ENCODE measurements at places on chromosomes 7 and 10. TPM values are rescaled to one million over a fixed set of nuclear protein-coding genes. Genes with fewer than 3 reads are reported as not detected.

- no peak for DNase-seq
Observed at GRCh38 chr10:29033311-29033940, 255.4 kb upstream of the LYZL1 start.

GRCh38 chr7:158362001-158362400, 225.6 kb downstream of the PTPRN2 start:
- no peak for DNase-seq

DNA sequence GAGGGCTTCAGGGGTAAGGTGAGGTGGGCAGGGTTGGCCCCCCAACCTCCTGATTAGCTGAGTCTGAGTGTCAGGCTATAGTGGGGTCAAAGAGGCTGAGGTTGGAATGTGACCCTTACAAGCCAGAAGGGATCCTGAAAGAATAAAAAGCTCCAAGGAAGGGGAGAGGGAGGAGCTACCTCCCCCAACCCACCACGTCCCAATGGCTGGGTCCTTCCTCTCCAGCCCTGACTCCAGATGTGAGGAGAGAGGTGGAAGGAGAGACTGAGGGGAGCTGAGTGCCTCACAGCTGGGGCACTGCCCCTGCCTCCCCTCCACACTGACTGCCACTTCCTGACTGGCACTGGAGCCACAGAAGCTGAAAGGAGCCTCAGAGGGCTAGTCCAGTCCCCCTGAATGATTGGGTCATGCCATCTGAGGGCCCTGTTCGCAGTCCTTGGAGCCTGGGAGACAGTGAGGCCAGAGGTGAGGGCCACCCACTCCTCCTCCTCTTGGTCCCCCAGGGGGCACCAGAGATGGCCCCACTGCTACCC, 20.6 kb downstream of the IMPDH1 start:
- no peak for DNase-seq

GRCh38 chr7:142542105-142542504, 207.2 kb upstream of the PRSS1 start:
- DNase-seq = no peak

GRCh38 chr10:978826-979421, 9.3 kb upstream of the GTPBP4 start:
- no peak for DNase-seq

GRCh38 chr10:102778781-102779180, 35.0 kb downstream of the WBP1L start:
- DNase-seq = no peak

DNA sequence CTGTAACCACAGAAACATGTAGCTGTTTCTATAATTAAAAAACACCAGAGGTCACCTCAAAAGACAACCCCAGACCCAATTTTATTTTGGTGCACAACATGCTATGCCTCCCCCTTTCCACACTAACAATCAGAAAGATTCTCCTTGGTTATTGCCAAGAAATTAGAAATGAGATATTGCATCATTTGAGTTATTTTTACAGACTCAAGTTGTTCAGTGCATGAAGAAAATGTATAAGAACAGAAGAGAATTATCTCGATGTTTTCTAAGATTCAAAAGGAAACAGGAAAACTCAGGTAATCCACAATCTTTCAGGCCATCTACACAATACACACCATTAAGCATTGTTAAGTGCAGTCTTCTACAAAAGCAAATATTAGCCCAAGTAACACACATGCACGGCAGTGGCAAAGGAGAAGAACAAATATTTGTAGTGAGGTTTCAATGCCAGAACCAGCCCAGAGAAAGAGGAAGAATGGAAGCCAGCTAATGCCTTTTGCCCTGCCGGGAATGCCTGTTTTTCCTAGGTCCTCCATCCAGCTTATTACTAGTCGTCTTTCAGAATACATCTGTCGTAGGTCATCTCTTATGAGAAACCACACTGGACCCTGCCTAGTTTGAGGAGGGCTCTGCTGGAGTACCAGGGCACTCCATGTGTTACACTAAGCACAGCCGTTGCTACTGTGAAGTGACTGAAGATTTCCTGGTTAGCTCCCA, 67.6 kb upstream of the C1GALT1 start:
- DNase-seq = no peak

DNA sequence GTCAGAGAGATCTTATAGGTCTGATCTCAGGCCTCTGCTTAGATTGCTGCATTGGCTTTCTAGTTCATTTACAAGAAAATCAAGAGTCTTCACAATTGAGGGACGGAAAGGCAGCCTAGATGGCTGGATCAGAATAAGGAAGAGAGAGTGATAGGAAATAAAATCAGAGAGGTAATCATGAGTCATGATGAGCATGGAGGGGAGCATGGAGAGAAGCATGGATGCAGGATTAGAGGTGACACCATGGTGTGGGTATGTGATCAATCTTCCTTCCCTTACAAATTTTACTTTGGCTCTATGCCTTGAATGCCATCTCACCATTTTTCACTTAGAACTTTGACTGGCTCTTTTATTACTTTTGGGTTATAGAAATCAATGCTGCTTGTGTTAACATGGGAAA, 1.4 kb downstream of the BCCIP start:
- DNase-seq = no peak

DNA sequence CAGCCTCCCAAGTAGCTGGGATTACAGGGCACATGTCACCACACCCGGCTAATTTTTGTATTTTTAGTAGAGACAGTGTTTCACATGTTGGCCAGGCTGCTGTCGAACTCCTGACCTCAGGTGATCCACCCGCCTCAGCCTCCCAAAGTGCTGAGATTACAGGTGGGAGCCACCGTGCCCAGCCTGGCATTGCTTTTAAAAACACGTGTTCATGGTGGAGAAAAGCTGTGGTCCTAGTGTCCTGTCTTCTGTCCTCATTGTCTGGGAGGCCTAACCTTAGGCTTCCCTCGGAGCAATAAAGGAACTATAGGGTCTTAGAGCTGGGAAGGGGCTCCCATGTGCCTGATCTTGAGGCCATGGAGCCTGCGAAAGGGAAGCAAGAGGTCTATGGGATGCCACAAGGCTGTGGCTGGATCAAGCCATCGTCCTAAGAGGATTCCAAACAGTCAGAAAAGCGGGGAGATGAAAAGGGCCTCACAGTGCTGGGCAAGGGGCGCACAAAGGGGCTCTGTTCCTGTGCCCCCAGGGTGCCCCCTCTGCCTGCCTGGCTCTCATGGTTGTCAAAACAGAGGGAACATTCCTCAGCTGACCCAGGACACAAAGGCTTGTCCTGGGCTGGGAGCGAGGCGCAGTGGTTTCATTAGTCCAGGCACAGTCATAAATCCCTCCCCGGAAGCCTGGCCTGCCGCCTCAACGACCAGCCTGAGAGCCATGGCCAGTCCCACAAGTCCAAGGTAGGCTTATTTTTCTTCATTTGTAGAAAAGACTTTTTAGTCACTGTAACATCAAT, 106.6 kb upstream of the TNS3 start:
- no peak for DNase-seq

GRCh38 chr7:55533050-55533728, 39.1 kb downstream of the VOPP1 start:
- DNase-seq = peak; percentile 85

The TSPAN12 gene
- total RNA-seq = not detected

The A1CF gene
- not detected for total RNA-seq

The CASD1 gene
- total RNA-seq = 15.2 TPM

The RBP4 gene
- total RNA-seq = not detected

The CTAGE6 gene
- total RNA-seq = not detected
